Skin of body (tissue), 3 donors: ENCODE measurements at places on chromosomes 4 and X.

DNA sequence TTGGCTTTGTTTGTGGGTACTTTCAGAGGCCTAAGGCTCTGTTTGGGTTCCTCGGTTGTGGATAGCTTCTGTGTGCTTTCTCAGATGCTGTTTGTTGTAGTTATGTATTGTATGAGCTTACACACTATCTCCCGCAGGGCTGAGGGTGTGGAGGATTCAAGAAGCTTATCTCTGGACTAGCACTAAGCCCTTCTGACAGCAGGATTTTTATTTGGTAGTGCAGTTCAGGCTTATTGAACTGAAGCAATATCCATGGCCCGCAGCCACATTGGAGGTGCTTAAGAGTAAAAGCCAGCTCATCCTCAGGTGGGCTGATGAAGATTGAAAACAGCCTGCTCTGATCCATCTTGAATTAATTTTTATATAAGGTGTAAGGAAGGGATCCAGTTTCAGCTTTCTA lies 128.2 kb downstream of the RASGEF1B start:
- no peak for DNase-seq

DNA sequence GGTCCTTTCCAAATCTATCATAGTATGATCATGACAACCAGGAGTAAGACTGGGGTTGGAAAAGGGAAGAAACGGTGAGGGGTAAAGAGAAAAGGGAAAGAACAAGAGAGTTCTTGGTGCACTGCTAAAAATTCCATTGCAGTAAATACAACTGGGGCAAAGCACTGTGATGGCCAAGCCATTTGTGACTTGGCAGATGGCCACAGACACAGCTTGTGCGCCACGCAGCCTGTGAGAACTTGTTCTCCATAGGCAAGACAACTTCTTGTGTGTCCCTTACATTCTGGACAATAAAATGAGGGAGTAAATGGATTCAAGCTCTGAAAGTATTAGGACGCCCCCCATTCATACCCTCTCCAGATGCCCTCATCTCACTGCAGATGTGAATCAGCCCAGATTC lies 10.9 kb downstream of the MFAP3L start:
- no peak for DNase-seq

GRCh38 chr4:146310319-146311021 lies 96.1 kb downstream of the REELD1 start:
- no peak for DNase-seq

GRCh38 chr4:164731827-164732474 lies 22.0 kb upstream of the SMIM31 start:
- DNase-seq, result peak; percentile 27

- DNase-seq, result no peak
These were observed 645.9 kb downstream of the PCDH7 start for GRCh38 chr4:31366041-31366440.

DNA sequence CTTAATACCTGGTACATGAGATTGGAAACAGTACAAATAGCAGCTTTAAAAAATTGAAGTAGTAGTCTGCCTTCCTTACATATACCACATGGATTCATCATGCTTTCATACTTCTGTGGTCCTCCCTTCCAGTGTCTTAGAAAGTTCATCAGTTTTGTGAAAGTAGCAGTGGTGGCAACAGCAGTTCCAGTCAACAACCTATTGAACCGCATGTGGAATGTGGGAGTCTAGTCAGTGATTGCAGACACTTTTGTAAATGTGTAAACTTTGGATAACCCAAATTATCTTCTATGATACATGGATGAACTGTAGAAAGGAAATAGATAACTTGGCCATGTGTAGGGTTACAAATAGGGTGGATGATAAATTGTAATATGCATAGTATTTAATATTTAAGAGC lies 34.1 kb downstream of the FNIP2 start:
- DNase-seq, result no peak

GRCh38 chr4:77023920-77024319 lies 51.9 kb downstream of the CCNI start:
- no peak for DNase-seq

DNA sequence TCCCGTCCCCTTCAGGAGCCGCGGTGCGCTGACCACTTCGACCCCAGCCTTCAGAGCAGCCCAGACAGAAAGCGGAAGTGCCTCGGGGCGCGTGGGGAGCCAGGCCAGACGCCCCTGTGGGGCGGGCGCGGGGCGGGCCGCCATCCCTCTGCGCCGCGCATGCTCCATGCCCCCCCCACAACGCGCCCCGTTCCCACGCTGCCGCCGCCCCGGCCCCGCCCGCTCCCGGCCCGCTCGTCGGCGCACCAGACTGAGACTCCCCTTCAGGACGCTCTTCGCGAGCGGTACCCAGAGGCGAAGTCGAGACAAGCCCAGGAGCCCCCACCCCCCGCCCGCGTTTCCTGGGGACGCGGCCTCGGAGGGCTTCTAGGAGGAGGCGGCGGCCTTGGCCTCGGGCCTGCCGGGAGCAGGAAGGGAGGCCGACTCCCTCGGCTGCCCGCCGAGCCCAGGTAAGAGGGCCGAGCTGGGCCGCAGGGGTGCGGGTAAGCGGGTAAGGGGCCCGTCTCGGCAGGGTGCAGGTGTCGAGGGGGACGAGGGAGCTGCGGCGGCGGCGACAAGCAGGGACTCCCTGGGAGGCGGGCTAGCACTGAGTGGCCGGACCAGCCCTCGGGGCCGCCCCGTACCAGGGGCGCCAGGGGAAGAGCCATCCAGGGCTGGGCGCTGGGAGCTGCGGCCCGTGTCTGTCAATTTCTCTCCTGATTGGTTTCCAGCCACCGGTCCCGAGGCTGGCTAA lies at the start of gene ZFP92:
ZFP92 (plus strand) TSS at position 218 of the 733 bp plus-strand sequence. CDS start 6,851 bp downstream, outside the sequence.
- DNase-seq, result no peak

DNA sequence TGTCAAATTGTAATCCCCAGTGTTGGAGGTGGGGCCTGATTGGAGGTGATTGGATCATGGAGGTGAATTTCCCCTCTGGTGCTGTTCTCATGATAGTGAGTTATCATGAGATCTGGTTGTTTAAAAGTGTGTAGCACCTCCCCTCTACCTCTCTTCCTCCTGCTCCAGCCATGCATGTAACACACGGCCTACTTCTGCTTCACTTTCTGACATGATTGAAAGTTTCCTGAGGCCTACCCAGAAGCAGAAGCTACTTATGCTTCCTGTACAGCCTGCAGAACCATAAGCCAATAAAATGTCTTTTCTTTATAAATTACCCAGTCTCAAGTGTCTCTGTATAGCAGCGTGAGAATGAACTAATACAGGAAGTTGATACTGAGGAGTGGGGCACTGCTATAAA lies 61.7 kb upstream of the DDX60 start:
- no peak for DNase-seq

- DNase-seq, result no peak
These were observed 112.9 kb upstream of the AGA start for GRCh38 chr4:177555007-177555574.

DNA sequence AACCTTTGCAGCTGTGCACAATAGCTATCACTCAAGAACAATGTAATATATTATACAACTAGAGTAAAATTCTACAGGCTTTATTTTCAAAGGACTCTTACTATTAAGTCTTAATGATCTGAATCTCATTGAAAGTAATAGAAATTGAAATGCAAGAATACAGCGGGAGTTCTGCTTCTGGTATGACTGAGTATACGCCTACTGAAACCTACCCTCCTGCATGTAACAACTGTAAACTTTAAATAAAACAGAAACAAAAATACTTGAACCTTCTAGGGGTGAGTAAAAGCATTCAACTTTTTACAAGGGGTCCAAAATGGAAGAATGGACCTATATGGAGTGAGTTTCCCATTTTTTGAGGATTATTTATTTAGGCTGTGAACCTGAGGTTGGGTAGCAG lies 13.5 kb downstream of the DCHS2 start:
- DNase-seq, result no peak

GRCh38 chr4:168832763-168833575 lies 177.1 kb downstream of the CBR4 start:
- DNase-seq, result peak; percentile 21

- no peak for DNase-seq
These were observed 44.1 kb downstream of the CHRNA9 start for GRCh38 chr4:40379248-40379647.

- no peak for DNase-seq
These were observed 654 bp upstream of the STS start for GRCh38 chrX:7146703-7147412.

DNA sequence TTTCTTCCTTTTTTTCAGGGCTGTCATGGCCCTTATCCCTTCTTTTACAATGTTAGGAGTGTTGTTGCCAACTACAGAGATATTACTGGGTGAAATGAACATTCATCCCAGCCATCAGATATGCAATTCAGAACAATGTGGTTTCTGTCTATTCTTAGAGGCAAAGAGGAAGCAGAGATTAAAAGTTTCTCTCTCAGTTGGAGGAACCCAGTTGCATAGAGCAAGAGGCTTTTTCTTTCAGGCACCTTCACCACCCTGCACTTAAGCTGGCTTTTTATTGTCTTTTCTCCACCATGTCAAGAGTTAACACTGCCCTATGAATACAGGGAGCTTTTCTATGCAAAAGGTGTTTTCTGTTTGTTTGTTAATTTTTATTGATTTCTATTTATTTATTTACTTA lies 1559.6 kb upstream of the IGFBP7 start:
- DNase-seq, result no peak

GRCh38 chr4:169485791-169486742 lies 126.3 kb downstream of the NEK1 start:
- peak; percentile 51 for DNase-seq
